ENCODE measurements at places on chromosomes 3 and 15. TPM values are rescaled to one million over a fixed set of nuclear protein-coding genes. Genes with fewer than 3 reads are reported as not detected.
A peak's percentile ranks its signal among the peaks of the same experiment; 100 is the strongest.

GRCh38 chr15:48177383-48177765, 721 bp downstream of the MYEF2 start:
- peak; percentile 77 for DNase-seq

- DNase-seq: no peak
Measured at GRCh38 chr15:39434163-39434562, 146.7 kb upstream of the THBS1 start.

DNA sequence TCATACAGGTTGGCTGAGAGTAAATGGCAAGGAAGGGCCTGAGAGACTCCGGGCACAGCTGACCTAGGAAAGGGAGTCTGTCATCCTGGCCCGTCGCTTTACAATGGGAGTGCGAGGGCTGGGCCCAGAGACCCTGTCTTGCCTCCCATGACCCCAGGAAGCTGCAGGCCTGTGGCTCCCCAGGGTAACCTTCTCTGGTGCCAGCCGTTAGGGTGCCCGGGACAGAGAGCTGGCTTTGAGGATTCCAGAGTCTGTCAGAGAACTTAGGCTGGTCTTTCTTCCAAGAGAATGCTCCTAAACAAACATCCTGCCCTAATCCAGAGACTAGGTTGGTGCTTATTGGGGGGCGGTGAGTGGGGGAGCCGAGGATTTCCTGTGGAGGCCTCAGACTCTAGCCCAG, 18.5 kb downstream of the ZNF710 start:
- DNase-seq: no peak

- DNase-seq: no peak
Measured at GRCh38 chr3:33889394-33890039, 91.1 kb downstream of the PDCD6IP start.

DNA sequence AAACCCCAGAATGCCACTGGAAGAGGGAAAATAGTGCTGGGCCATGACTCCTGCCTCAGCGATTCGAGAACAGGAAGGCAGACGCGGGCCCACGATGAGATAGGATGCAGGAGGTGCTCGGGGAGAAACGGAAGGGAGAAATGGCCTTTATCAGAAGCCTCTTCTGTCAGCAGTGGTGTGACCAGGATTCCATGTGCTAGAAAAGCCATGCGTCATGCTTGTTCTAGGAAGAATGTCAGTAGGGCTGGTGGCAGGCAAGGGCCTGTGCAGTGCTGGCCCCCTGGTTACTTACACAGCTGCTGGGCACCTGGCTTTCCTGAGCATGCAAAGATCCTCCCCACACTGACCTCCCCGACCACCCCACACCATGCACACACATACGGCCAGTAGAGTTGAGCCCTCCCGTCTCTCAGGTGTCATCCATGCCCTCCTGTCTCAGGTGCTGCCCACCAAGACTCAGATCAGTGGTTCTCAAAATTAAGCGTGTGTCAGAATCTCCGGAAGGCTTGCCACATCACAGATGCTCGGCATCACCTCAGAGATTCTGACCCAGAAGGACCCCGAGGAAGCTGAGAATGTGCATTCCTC, 106.7 kb downstream of the ADAMTS17 start:
- no peak for DNase-seq

DNA sequence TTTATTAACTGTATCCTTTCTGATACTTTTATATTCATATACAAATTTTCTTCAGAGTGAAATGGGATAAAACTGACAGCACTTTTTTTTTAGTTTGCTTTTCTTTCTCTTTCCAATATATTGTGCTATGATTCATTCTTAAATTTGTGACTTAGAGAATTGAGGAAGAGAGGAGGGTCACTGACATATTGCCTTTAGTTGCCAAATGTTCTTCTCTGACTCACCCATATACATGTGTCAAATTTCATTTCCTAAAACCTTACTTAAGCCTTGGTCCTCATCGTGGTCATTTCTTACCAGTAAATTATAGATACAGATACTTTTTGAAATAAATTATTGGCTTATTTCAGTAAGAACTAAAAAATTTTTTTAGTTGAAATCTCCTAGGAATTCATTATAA, 53.9 kb downstream of the CLASP2 start:
- DNase-seq: no peak

DNA sequence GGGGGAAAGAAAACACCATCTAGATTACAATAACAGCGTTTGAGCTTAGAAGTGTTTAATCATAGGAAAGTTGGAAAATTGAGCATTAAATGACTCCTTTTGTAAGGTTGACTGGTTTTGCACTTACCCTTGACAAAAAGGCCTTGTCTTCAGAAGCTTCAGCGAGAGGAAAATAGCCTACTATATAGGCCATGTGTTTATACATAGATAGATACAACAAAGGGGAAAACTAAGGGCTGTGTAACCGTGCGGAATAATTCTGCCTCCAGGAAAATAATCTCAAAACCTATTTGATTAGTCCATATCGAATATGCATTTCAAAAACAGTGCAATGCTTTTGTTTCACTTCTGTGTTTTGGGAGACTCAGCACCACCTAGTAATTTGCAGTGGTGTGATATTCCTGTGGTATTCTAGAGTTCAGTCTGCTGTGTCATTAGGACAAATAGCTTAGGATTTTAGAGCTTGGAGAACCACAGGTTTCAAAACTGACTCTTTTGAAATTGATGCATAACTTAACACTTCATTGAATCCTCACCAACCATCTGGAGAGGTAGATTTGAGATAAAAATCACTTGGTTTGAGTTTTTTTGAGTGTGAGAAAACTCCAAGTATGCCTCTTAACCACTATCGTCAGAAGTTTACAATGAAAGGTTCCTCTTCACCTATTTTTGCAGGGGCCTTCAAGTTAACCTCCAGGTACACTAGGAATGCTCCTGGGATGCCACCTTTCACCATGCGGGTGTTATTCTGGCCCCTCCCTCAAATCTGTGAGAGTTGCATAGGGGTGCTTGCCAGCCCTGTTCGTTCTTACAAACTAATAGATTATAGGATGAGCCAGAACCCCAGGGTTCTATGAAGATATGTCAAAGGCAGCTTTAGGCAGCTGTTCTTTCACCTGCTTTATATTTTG, 1.9 kb downstream of the ARHGAP31 start:
- peak; percentile 46 for DNase-seq

DNA sequence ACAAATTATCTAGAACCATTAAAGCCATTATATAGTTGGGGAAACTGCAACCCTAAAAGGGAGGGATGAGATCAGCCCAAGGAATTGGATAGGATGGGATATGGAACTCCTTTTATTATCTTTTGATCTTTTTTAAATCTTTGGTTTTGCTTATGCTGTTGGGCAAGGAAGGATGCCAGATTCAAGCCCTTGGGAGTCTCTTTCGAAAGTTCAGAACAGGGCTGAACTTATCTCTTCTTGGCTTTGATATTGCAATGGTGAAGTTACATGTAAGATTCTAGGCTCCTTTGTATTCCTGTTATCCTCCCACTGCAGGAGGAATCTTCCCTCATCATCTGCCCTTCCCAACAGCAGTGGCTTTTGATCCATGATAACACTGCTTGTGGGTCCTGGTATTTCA, 10.0 kb upstream of the SLC22A13 start:
- no peak for DNase-seq

DNA sequence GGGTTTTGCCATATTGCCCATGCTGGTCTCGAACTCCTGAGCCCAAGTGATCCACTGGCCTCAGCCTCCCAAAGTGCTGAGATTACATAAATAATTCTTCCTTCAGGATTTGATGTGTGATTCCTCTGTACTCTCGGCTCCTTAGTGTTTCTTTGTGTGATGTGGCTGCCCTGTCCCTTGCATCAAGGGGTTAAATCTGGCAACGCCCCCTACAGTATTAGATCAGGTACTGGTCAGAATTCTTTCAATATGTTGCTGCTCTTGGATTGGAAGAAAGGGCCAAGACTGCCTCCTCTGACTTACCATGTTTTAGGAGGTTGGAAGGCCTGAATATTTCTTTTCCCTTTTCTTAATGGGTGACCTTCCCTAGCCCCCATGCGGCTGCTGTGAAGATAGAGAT, 390.6 kb upstream of the WNT5A start:
- DNase-seq: no peak

- DNase-seq: no peak
Measured at GRCh38 chr15:69591905-69592508, 139.4 kb downstream of the RPLP1 start.

RPS17 gene
- total RNA-seq: 2,214 TPM

GRCh38 chr15:76575274-76575673, 238.7 kb downstream of the ISL2 start:
- DNase-seq: peak; percentile 17

- DNase-seq: peak; percentile 64
Measured at GRCh38 chr3:123642182-123642956, 57.5 kb upstream of the HACD2 start.

SPSB4 gene
- not detected for total RNA-seq

- no peak for DNase-seq
Measured at GRCh38 chr3:130389743-130390478, 44.4 kb downstream of the COL6A5 start.

DNA sequence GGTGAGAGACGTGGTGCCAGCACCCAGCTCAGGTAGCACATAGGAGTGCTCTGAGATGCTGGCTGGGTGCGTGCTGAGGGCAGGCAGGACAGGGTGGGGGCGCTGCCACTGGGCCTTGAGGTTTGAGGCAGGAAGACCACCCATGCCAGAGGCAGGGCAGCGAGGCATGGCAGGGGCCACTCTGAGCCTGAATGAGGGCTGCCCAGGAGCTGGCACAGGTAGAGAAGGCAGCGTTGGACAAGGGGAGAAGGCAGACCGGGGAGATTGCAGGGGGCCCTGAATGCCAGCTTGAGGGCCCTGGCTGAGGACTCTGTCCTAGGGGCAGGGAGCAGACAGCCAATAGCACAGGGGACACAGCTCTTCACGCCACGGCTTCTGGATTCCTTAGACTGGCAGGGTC, 50.2 kb downstream of the ADAMTS7 start:
- peak; percentile 25 for DNase-seq

DNA sequence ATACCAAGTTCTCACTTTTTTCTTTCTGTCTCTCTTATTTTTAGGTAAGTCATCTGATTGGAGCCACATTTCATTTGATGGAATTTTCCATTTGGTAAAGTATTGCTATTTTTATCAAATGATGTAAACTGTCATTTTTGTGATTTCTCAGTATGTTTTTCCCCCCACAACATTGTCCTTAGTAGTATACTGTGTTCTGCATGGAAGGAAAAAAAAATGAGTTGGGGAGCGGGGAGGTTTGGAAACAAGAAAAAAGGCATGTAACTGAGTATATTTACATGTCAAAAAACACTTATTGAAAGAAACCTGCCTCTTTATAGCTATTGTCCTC, 104.2 kb downstream of the FILIP1L start:
- DNase-seq: no peak

GRCh38 chr3:94071713-94072284, 8.9 kb downstream of the NSUN3 start:
- no peak for DNase-seq

- DNase-seq: no peak
Measured at GRCh38 chr3:183917776-183918175, 33.1 kb upstream of the PARL start.

DNA sequence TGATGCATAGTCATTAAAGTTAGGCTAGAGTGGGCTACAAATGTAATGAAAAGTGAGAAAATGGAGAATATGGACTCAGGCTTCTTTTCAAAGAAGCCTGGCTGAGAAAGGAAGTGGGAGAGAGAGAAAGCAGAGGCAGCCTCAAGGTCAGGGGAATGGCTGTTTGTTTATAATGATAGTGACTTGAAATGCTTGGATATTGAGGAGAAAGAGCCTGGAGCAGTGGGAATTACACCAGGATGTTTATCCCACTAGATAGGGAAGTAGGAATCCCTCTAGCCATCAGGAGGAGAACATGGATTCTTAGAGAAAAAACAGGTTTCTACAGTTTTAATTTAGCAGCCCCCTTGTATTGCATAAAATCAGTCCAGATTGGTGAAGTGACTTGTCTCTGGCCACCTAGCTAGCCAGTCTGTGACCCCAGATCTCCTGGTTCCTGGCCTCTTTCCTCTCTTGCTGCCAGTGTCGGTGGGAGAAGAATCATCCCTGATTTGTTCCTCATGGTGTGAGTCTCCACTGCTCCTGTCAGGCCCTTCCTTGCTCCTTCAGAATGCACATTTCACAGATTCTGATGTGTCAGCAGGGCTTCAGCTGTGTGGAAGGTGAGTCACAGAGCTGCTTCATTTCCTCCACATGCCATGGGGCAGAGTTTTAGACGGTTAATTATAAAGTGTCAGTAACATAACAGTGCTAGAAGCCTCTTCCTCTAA, 32.9 kb downstream of the SEMA6D start:
- DNase-seq: no peak

DNA sequence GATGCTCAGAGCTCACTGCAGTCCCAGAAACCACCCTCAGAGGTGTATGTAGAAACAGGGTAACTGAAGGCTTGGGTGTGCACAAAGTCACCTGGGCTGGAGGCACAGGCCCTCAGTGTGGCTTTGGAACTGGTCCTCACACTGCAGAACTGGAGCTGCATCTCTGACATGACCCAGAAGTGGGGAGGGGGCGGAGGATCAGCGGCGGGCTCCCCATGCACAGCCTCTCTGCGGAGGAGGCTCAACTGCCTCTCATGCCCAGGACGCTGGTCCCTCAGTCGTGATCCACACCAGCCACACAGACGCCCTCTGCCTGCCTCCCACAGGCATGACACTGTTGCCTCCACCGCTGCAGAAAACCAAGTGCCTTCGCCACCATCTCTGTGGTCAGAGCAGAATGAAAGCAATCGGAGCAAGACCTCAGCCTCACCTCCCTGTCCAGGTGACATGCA, 73.7 kb downstream of the TM2D3 start:
- no peak for DNase-seq

GRCh38 chr3:175070946-175071345, 211.8 kb downstream of the NAALADL2 start:
- DNase-seq: no peak

GHRL gene
- 2.8 TPM for total RNA-seq

DNA sequence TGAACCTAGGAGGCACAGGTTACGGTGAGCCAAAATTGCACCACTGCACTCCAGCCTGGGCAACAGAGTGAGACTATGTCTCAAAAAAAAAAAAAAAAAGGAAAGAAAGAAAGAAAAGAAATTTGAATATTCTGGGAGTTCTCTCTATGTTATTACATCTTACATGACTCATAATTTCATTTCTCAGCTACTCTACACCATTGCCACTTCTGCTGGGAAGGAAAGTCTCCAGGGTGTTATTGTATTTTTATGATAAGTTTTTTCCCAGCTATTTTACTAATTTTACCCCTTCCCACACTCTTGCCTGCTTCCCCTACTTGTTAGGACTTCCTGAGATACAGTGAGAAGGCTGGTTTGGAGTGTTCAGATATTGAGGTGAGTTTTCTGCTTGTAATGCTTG, 69.7 kb upstream of the UMPS start:
- DNase-seq: no peak

DNA sequence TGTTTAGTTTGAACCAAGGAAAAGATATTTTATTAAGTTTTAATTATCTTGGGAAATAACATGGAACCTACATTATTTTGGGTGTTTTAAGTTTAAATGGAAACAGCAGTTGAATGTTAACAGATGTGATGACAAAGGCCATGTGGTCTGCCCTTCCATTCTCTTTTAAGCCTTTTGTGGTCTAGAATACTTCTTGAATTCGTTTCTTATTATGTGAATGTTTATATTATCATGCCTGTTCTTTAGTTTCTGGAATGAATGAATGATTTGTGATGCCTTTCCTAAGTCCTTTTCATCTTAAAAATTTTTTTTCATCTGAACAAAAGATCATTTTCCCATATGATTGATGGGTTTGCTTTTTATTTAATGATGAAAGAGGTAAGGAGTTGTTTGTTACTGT, 44.6 kb downstream of the SNRK start:
- no peak for DNase-seq
